ENCODE measurements at places on chromosomes 7 and 10.

GRCh38 chr7:147296986-147297385, 1180.4 kb downstream of the CNTNAP2 start:
- no peak for DNase-seq

- peak; percentile 54 for DNase-seq
Measured at GRCh38 chr7:107660381-107661080, at the start of gene SLC26A4. Gene SLC26A4, plus strand, starts transcription at chr7:107660828. Its CDS starts 814 bp downstream, at chr7:107661642.

GRCh38 chr10:13997650-13998049, 333.1 kb downstream of the FRMD4A start:
- no peak for DNase-seq

DNA sequence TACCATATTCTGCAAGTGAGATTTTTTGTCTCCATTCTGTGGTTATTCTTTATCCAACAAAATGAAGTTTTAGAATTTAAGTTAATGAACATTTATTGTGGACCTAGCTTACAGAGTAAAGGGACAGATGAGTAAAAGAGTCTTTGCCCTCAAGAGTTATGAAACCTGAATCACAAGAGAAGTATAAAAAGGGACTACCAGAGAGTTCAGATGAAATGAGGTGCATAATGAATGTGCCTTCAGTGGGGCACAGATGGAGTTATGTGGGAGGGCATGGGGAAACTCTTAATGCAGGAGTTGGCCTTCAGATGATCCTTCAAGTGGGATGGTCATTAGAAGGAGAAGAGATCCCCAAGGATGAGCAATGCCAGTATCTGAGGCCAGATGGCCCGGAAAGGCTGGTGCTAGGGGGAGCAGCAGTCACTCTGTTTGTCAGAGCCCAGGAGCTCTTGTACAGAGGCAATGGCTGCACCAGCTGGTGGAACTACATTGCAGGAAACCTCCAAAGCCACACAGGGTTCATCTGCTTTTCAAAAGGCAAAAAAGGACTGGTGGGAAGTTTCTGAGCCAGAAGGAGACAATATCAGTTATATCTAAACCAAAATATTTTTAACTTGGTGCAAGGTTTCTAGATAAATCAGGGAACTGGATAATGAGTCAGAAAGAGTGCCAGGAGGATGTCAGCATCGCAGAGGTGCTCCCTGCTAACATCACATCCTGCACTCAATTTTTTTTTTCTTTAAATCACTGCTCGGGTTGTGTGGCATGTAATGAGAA, 162.0 kb downstream of the KLF6 start:
- no peak for DNase-seq

DNA sequence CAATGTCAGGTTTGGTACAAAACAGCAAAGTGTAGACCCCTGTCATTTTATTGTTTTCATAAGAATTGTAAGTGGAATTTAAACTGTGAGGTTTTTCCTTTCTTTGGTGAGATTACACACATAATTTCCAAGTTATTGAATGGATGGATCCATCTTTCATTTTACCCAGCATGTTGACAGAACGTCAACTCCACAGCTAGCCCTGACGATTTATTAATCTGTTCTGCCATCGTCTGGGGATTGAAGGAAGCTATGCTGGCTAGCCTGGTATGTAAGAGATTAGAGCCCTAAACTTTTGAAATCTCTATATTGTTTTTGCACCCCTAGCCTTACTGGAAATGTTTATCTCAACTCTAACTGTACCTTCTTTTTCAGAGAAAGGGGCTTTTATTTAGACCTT, 8.6 kb downstream of the WNT16 start:
- DNase-seq: no peak

DNA sequence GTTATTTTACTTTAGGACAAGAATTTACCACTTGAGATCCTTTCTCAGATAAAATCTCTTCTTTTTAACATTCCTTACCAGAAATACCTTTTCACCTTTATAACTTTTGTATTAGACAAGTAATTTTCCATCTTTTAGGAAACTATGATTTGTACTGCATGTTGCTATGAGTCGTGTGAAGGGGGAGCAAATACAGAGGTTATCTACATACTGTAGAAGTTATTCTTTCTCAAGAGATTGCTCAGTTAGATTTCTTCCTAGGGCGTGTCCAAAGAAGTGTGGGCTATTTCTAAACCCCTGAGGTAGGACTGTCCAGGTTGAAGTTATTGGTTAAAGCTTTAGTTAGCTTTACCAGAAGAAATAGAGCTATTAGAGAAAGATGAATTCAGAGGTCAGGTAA, 30.2 kb upstream of the ARHGAP12 start:
- DNase-seq: no peak

DNA sequence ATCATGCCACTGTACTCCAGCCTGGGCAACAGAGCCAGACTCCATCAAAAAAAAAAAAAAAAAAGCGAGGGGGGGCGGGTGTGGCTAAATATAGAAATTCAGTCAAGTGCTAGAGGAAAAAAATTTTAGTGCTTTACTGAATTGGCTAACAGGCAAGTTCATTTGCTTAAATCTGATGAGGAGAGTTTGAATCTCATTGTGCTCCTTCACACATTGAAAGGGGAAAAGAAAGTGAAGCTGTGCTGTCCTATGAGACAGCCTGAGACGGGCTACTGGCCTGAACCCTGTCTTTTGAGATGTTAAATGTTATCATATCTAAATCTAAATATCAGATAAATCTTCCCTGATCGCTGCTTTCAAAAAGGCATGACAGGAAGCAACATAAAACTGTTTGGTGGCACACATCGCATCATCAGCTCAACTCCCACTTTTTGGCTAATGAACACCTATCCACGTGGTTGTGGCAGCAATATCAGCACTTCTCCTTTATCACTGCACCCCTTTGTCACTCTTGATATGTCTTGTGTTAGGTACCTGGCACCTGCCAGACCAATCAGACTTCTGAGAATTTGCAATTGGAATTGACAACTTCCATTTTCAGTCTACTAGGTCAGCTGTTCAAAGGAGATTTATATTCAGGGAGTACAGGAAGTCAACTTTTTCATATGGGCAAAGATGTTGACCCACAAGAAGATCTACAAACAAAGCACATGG, 14.0 kb upstream of the IFIT1B start:
- no peak for DNase-seq

All from ecto neural progenitor cell (in vitro differentiated cells).